ENCODE measurements at places on chromosomes 2 and 18.
A peak's percentile ranks its signal among the peaks of the same experiment; 100 is the strongest.

DNA sequence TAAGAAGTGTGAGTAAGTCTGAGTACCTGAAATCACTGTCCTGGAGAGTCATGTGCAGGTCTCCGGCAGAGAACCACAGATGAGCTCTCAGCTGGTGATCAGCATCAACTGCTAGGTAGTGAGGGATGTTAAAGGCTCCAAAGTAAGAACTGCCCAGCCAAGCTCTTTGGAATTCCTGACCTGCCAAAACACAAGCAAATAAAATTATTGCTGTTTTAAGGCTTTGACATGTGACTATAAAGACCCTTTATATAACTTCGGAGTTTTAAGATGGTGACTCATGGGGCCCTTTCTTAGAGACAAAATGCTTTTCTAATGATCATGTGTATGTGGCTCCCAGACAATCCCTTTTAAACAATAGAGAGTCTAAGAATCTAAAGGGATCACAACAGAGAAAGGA lies 855.7 kb downstream of the TRIB2 start:
- no peak for DNase-seq

- no peak for DNase-seq
These were observed 172.6 kb upstream of the BCL2L11 start for GRCh38 chr2:110948027-110948674.

DNA sequence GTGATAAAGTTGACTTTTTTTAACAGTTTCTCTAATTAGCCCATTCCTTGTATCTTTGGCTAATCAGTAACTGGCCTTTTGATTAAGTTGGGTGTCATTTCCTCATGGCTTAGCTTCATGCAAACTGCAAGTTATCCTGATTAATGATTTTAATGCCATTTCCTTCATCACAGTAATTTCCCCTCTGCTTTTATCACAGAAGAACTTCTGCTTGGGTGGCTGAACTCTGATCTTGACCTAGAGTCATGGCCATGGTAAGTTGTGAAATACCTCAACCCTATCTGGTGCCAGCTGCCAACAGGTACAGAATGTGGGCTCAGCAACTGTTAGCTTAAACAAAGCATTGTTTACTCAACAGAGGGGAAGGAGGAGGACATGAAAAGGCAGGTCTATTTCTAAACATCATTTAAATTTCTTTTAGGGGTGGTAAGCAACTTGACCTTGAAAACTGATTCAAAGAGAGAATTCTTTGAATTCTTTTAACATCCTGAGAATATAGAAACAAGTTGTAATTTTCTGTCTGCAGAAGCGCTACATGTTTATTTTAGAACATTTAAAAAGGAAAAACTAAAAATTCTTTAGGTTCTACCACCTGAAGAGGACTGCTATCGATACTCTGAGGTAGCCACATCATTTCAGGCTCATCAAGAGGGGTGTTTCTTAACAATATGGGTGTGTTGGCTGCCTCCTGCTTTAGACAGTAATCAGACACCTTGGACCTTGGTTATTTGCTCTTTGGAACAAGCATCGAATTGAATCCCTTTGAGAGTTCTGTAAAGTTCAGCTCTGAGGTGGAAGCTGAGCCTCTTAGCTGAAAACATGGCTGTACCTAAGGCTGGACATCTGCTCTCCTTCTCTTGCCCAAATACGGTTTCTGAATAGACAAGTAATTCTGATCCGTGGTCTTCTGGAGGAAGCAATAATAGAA lies 39.7 kb downstream of the ANXA4 start:
- no peak for DNase-seq

DNA sequence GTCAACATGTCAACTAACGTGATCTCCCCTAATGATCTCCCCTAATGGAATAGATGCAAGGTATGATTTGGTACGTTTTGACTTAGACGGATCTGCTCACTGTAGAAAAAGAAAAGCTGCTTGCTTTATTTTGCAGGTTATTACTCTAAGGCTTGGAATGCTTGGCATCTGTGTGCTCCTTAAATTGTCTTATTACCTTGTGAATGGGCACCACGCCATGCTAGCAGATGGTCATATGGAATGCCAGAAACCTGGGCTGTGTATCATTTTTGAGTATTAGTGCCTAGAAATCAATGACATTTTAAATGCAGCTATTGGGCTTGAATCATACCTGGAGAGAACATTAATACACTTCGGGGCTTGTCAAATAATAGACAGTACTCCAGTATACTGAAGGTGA lies 16.5 kb upstream of the FIGN start:
- DNase-seq: no peak

DNA sequence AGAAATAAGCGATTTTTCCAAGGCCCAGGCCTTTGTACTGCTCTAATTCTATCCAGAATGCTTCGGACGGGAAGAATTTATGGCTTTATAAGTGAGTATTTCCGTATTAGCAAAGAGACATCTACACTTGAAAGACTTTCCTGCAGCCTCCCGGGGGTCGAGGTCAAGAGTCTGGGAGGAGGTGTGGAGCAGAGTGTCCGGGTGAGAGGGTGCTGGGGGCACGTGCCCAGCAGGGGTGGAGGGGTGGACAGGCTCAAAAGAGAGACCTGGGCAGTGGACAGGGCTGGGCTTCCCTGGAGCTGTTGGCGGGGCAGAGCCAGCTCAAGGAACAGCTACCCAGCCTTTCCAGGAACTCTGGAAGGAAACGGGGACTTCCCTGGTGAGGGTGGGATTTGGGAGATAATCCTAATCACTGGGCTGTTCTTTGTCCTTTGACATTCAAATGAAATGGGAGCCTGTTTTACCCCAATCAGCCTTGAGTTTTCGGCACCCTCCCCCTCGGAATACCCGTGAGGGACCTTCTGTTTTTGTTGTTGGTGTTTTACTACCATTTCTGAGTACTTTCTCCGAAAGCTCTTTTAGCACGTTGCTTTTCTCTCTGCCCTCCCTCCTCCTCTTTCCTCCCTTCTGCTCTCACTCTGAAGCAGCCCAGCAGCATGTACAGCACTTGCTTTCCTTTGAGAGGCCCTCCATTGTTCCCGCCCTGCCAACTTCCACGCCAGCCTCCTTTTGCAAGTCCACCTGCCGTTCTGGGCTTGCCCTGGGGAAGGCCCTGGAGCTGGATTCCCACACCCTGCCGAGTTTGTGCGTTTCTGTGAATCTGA lies 164.7 kb downstream of the AGAP1 start:
- DNase-seq: no peak

DNA sequence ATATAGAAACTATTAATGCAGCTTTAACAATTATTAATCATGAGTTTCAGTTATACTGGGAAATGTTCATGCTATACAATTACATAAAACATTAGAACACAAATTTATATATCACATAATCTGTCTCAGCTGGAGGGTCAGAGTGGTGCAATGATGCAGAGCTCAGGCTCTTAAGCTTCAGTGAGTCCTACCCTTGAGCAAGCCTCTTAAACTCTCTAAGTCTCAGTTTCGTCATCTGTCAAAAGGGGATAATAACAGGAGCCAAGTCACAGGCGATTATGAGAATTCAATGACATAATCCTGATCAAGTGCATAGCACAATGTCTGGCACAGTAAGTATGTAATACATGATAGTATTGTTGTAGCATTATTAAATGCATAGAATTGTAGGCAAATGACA lies 46.0 kb downstream of the LAMA1 start:
- no peak for DNase-seq

DNA sequence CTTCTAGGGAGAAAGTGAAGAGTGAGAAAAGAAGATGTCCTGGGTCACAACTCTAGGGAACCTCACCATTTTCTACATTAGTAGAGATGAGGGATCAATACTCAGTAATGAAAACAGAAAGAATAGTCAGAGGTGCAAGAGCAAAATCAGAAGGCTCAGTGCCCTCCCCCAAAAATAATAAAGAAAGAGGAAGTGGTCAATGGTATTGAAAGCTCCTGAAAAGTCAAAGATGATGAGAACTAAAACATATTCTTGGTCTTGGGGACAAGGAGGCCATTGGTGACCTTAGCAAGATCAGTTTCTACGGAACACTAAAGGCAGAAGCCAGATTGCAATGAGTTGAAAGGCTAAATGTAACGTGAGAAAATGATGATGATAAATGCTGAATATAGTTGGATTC lies 24.5 kb upstream of the MYO1B start:
- DNase-seq: no peak

DNA sequence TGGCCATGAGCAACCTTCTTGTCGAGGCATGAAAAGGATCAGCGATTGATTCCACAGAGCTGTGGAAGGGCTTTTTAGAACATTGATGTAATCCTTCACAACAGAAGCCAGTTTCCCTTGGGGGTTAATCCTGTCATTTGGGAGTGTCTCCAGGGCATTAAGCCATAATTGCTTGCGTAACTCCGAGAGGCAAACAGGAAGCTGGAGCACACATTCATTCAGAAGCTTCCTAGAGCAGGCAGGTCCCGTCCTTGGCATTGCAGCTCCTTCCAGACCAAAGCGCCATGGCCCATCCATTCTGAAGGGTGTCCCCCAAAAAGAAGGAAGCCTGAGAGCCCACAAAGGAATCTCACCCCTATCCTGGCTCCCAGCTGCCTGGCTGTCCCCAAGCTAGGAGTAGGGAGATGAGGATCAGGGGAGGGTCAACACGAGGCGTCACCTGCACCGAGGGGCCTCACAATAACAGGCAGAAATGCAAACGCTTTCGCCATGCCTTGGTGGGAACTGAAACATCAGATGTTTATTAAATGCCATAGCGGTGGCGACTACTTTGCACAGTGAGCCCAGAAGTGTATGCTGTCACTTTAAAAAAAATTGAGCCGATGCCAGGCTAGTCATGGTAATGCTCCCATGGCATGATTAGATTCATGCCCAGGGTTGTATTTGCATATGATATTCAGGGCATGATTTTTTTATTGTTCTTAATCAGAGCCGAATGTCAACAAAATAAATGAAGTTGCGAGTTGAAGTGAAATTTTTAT lies 339.4 kb downstream of the BCL11A start:
- DNase-seq: no peak

DNA sequence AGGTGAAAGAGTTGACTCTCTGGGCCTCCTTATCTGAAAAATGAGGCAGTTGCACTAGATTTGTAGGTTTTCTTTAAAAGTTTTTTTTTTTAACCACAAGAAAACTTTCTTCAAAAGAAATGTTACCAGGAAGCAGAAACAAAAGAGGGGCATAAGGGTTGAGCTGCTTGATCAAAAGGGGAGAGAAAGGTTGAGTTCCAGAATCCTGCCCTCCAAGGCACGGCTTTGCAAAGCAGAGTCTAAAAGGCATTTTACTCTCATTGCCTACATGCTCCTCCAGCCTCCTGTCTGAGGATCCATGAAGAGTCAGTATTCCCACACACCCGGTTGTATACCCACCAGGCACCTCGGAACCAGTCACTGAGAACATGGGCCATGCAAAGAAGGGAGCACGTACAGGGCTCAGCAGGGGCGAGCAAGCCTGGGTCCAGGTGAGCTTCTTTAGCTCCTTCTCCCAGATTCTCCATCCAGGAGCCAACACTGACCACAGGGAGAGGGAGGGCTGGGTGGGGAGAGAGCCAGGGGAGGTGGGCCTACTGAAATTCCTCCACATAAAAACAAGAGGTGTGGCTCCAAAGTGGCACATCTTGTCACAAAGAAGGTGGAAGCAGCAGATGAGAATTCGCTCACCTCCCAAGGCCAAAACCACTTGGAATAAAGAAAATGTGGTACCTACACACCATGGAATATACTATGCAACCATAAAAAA lies 116.0 kb upstream of the EPC2 start:
- no peak for DNase-seq

DNA sequence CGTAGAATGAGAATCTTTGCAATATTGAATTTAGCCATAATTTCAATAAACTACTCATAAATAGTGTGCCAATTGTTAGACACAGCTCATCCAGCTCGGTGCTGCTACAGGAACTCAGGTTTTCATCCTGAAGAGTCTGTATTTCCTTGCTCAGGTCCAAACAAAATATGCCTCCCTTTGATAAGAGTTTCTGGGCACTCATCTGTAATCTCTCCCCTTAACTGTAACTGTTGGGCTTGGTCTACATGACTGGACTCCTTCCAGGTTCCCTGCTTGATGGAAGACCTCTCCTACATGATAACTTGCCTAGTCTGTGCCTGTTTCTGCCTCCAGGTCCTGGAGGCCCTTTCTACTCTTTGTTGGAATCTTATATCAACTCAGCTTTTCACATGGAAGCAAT lies 57.9 kb downstream of the GCA start:
- DNase-seq: no peak

- peak; percentile 57 for DNase-seq
These were observed 6.7 kb downstream of the COA5 start for GRCh38 chr2:98601532-98602132.

- no peak for DNase-seq
These were observed 33.2 kb upstream of the CCDC88A start for GRCh38 chr2:55452879-55453278.

- DNase-seq: no peak
These were observed 100.3 kb downstream of the MBP start for GRCh38 chr18:77032181-77032701.

- DNase-seq: no peak
These were observed 232.2 kb downstream of the TTC32 start for GRCh38 chr2:19669559-19669958.

DNA sequence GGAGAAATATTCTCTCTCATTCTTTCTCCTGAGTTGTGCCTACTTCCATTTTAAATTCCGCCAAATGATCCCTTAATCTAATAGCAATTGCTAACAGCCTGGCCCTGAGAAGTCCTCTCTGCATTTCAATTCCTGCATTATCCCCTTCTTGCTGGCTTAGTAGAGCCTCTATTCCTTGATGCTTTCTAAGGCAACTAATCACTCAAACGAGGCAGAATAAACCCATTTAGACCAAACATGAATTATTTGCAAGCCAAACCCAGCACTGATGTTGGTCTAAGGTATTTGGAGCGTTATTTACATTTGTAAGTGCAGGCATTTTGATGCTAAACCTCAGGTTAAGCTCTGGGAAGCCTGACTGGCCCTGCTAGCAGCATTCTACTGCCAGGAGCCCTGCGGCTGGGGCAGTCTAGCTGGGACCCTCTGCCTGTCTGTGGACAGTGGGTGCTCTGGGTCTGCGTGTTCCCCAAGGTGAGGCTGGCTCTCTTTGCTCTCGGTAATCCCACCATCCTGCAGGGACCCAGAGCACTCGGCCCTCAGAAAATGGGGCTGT lies 173.1 kb upstream of the HS6ST1 start:
- no peak for DNase-seq

- peak; percentile 89 for DNase-seq
These were observed 15.2 kb downstream of the FBXO41 start for GRCh38 chr2:73268830-73269685.

DNA sequence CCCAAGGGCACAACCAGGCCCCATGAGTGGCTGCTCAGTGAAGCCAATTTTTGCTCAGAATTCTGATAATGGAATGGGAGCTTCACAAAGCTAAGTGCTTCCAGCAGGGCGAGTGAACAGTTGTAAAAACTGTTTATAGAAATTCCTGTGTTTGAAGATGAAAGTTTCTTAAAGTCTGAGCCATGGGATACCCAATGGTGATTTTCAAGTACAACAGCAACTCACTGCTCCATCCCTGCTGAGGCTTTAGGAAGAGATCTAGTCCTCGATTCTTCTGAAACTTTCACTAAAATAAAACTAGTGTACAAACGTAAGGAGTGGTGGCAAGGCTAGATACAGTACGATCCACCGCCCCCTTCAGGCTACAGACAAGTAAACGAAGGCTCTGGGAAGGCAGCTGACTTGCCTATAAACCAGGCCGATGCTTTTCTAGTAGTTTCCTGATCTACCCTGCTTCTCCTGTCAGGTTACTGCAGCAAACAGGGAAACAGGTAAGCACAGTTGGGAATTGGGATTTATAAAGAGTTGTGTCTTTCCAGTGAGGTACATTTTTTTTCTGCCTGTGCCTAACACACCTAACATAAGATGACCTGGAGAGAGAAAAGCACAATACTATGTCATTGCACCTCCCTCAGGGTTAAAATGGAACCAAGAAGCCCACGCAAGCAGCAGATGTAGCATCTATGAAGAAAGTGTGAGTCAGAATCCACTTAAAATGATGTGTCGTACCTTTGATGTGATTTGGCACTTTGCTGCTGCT lies 108.7 kb downstream of the UXS1 start:
- DNase-seq: no peak

- no peak for DNase-seq
These were observed 17.1 kb downstream of the TUBB6 start for GRCh38 chr18:12324991-12325725.

All from SHP77 (cell line).